Psoas muscle (tissue), 8 donors: ENCODE measurements at places on chromosomes 11 and 22. TPM values are rescaled to one million over a fixed set of nuclear protein-coding genes. Genes with fewer than 3 reads are reported as not detected.

OR6A2 gene
- not detected for total RNA-seq

OR4D5 gene
- not detected for total RNA-seq

KDELR3 gene
- total RNA-seq = 1.4 TPM

P4HA3 gene
- total RNA-seq = 0.28 TPM

TPBGL gene
- total RNA-seq = not detected

PATE4 gene
- total RNA-seq = not detected

CHADL gene
- 0.48 TPM for total RNA-seq

C11orf91 gene
- not detected for total RNA-seq

RRAS2 gene
- total RNA-seq = 89.8 TPM

ALX4 gene
- 0.21 TPM for total RNA-seq

FOLR1 gene
- total RNA-seq = not detected

XKR3 gene
- total RNA-seq = not detected

LRRC74B gene
- not detected for total RNA-seq

BTG4 gene
- not detected for total RNA-seq

TEX12 gene
- total RNA-seq = 0.48 TPM

C11orf87 gene
- total RNA-seq = not detected

OR5D14 gene
- not detected for total RNA-seq

PDE2A gene
- 20.1 TPM for total RNA-seq

MS4A2 gene
- total RNA-seq = 0.43 TPM

KLHDC7B gene
- not detected for total RNA-seq

TMEM191C gene
- total RNA-seq = not detected

ZFTA gene
- total RNA-seq = 10.9 TPM

NXPE2 gene
- 0.12 TPM for total RNA-seq

APOL1 gene
- total RNA-seq = 5.7 TPM

IL17REL gene
- not detected for total RNA-seq

FREY1 gene
- 0.37 TPM for total RNA-seq

OR52H1 gene
- total RNA-seq = not detected

CSF2RB gene
- total RNA-seq = 1.7 TPM

OR6T1 gene
- not detected for total RNA-seq

KCNK4 gene
- not detected for total RNA-seq

ACO2 gene
- 513 TPM for total RNA-seq

RBMXL2 gene
- not detected for total RNA-seq

MRGPRX3 gene
- total RNA-seq = not detected

MPZL2 gene
- total RNA-seq = 3.5 TPM

SCGB1A1 gene
- total RNA-seq = not detected

TRIM48 gene
- not detected for total RNA-seq

SULT4A1 gene
- total RNA-seq = not detected

PPM1F gene
- total RNA-seq = 17.3 TPM

TMEM86A gene
- total RNA-seq = 1.5 TPM
